ENCODE measurements at places on chromosomes 5 and 9.

GRCh38 chr9:87193151-87193550 lies 245.8 kb upstream of the GAS1 start:
- DNase-seq: no peak

DNA sequence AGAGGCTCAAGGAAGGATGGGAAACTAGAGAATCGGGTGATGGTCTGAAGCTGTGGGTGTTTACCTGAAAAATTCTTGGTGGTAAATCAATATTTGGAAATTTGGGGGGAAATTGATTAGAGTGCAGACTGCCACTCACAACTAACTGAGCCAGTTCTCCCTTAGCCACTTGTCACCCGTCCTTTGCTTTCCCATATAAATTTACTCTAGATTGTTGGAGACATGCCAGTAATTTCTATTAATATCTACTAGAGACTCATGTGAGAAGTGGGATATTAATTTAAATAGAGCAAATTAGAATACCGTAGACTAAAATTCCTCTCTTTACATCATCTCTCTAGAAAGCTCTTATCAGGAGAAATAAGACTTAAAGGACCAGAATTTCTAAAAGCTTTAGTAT lies 471.3 kb upstream of the DAB2 start:
- DNase-seq: no peak

DNA sequence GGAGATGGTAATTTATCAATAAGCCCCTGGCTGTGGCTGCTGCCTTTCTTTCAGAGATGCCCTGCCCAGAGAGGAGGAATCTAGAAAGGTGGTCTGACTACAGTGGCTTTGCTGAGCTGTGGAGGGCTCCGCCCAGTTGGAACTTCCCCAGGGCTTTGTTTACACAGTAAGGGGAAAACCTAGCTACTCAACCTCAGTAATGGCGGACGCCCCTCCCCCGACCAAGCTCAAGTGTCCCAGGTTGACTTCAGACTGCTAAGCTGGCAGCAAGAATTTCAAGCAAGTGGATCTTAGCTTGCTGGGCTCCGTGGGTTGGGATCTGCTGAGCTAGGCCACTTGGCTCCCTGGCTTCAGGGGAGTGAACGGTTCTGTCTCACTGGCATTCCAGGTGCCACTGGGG lies 865.4 kb upstream of the ACO1 start:
- DNase-seq: no peak

GRCh38 chr5:112283034-112283582 lies 136.0 kb downstream of the EPB41L4A start:
- DNase-seq: no peak

All from epithelial cell of prostate (primary cell).